ENCODE measurements at places on chromosomes 5 and 9. TPM values are rescaled to one million over a fixed set of nuclear protein-coding genes. Genes with fewer than 3 reads are reported as not detected.

PIP5KL1 gene
- 2.6 TPM for total RNA-seq

LRRC26 gene
- total RNA-seq, result 0.30 TPM

RXRA gene
- total RNA-seq, result 0.91 TPM

CLTA gene
- total RNA-seq, result 177 TPM

ATP10B gene
- not detected for total RNA-seq

GFPT2 gene
- total RNA-seq, result 0.15 TPM

GABRA6 gene
- not detected for total RNA-seq

TCF7 gene
- 7.9 TPM for total RNA-seq

BARX1 gene
- not detected for total RNA-seq

C5orf46 gene
- total RNA-seq, result not detected

SH3TC2 gene
- not detected for total RNA-seq

IL17B gene
- total RNA-seq, result not detected

CERCAM gene
- 5.2 TPM for total RNA-seq

WNT8A gene
- total RNA-seq, result not detected

EQTN gene
- not detected for total RNA-seq

IL9 gene
- not detected for total RNA-seq

GLT6D1 gene
- not detected for total RNA-seq

UBAC1 gene
- total RNA-seq, result 36.5 TPM

ENC1 gene
- total RNA-seq, result 0.38 TPM

NMUR2 gene
- not detected for total RNA-seq

DIPK1B gene
- not detected for total RNA-seq

All from activated CD8-positive, alpha-beta memory T cell treated with anti-CD3 and anti-CD28 coated beads, Interleukin-2, amount 10 ng/mL, durations not matched to agents 7 days and 5 days (primary cell).